ENCODE measurements at places on chromosomes 1 and 21. TPM values are rescaled to one million over a fixed set of nuclear protein-coding genes. Genes with fewer than 3 reads are reported as not detected.
A peak's percentile ranks its signal among the peaks of the same experiment; 100 is the strongest.

GRCh38 chr1:209787551-209787950 lies 3.2 kb upstream of the C1orf74 start:
- DNase-seq = peak; percentile 78

DNA sequence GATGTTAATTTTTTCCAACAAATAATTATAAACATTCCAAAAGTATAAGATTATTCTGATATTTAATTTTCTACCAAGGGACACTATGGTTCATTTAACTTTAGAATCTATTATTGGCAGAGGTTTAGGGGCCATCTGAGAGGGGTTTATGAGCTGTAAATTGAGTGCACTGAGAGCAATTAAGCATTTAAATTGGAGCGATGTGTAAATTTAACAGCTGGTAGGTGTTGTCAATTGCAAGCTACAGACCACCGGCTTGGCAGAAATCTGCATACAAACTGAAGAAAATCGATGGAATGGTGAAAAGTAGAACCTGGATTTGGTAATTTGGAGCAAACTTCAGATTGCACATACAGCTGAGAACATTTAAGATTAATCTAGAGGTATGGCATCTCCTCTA lies 55.8 kb upstream of the MTF2 start:
- DNase-seq = no peak

DNA sequence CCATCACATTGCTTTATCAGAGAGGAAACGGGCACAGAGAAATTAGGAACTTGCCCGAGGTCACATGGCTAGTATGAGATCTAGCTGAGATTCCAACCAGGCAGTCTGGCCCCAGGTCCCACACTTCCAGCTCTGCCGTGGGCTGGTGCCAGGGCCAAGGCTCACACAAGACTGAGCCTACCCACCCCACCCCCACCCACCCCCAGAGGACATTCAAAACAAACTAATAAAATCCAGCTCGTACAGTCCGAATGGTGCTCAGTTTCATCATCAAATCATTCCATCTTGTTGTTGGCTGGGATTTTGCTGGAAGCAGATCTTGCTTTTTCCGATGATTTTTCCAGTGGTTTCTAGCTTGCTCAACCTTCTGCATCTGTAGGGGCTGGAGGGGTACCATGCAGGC lies 27.9 kb downstream of the MATN1 start:
- DNase-seq = no peak

GRCh38 chr1:224637515-224637914 lies 21.4 kb downstream of the CNIH3 start:
- DNase-seq = no peak

DNA sequence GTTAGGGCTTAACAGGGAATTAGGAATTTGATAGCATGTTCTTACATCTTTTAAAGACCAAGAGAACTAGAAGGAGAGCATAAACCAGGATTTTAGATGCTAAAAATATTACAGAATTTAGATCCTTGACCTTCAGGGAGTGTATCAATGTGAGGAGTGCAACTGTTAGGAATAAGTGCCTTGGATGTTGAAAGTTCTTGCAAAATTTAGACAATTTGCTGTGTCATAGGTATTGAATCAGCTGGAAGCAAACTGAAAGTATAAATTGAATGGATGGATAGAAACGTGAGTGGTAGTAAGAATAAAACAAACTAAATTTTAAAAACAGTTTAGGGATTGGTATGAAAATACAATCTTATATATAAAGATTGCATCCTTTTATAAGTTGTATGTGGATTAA lies 27.7 kb downstream of the PPP1R12B start:
- no peak for DNase-seq

DNA sequence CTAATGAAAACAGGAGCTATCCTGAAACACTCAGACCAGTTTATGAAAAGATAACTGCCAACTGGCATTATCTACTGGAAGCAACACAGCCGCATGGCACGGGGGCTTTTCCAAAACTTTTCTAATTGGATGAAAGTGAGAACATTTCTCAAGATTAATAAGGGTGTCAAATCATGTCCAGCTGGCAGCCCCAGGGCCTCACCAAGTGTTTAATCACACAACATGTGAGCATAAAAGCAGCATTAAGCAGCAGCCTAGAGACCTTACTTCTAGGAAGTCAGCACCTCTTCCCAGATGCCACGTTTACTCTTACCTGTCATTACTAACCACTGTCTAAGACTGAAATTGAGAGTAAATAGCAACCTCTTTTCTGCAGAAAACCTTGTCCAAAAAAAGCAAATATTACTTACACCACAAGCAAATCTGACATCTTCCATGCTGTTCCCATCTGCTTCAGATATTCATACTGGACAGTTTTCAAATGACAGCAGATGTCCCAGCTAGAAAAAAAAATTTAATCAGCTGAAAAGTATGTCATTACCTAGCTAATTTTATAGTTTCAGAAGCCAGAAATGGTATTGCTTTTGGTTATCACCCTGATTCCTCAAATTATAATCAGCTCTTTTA lies 341.5 kb upstream of the ZP4 start:
- DNase-seq = no peak

The LINGO4 gene
- total RNA-seq = 0.09 TPM

All from mucosa of gallbladder (tissue), 1 donor.